ENCODE measurements at places on chromosomes 5 and 9.

GRCh38 chr5:54908774-54909525 lies 76.4 kb downstream of the ESM1 start:
- DNase-seq = no peak

- no peak for DNase-seq
Observed at GRCh38 chr9:18982262-18982620, 50.8 kb downstream of the SAXO1 start.

GRCh38 chr5:161263191-161263590 lies 283.3 kb downstream of the GABRB2 start:
- no peak for DNase-seq

- no peak for DNase-seq
Observed at GRCh38 chr5:55701462-55702103, 10.5 kb downstream of the SLC38A9 start.

GRCh38 chr5:176601901-176602482 lies 8.0 kb downstream of the GPRIN1 start:
- no peak for DNase-seq

GRCh38 chr9:19618816-19619215 lies 170.0 kb downstream of the SLC24A2 start:
- no peak for DNase-seq

GRCh38 chr9:137025517-137025966 lies 2.5 kb downstream of the ABCA2 start:
- DNase-seq = no peak

GRCh38 chr9:23596913-23597634 lies 229.0 kb downstream of the ELAVL2 start:
- no peak for DNase-seq

GRCh38 chr5:128196791-128197190 lies 113.2 kb downstream of the SLC12A2 start:
- no peak for DNase-seq

- DNase-seq = no peak
Observed at GRCh38 chr5:118906947-118907346, 81.4 kb downstream of the DTWD2 start.

- no peak for DNase-seq
Observed at GRCh38 chr9:93536874-93537273, 39.5 kb upstream of the PHF2 start.
